Thyroid gland (tissue), 4 donors: ENCODE measurements at places on chromosomes 4 and X. TPM values are rescaled to one million over a fixed set of nuclear protein-coding genes. Genes with fewer than 3 reads are reported as not detected.
A peak's percentile ranks its signal among the peaks of the same experiment; 100 is the strongest.

CXCL3 gene
- total RNA-seq = 0.59 TPM

RHOXF1 gene
- total RNA-seq = not detected

TLR1 gene
- total RNA-seq = 6.5 TPM

NKAP gene
- total RNA-seq = 7.7 TPM

CCDC110 gene
- 12.1 TPM for total RNA-seq

MAGEB10 gene
- not detected for total RNA-seq

DCHS2 gene
- total RNA-seq = 0.40 TPM

CXorf49 gene
- not detected for total RNA-seq

PIR gene
- total RNA-seq = 47.7 TPM

DNA sequence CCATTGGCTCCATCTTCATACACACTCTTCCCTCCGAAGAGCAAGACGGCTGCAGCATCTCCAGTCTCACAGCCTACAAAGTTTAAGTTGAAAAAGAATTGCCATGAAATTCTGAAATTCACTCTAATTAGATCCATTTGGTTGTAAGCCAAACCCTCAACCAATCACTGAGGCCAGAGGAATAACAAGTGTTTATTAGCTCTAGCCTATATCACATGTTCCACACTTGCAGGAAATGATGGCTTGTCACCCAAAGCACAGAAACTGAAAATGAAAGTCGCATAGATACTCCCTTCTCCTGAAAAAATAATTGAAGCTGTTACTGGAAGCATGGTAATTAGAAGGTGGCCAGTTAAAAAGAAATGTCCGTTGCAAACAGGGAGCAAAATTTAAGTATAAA, 1071.8 kb downstream of the CCSER1 start:
- no peak for DNase-seq
- no peaks in the 10 kb centered on the region for H3K4me1 ChIP-seq
- H3K27ac ChIP-seq = no peak overlapping the region
- no peaks in the 10 kb centered on the region for H3K36me3 ChIP-seq
- no peaks in the 10 kb centered on the region for H3K27me3 ChIP-seq

GRCh38 chrX:133415276-133416105, at the start of gene GPC4:
Gene GPC4, minus strand, starts transcription at chrX:133415489. Its CDS starts 524 bp downstream, at chrX:133414965.
- peak within 1 kb of the TSS; percentile 9 for H3K27ac ChIP-seq
- no peaks in the 10 kb centered on the region for H3K36me3 ChIP-seq
- no peaks in the 10 kb centered on the region for H3K27me3 ChIP-seq
- H3K4me3 ChIP-seq = peak within 1 kb of the TSS; percentile 26
- peak; percentile 77 for DNase-seq

DNA sequence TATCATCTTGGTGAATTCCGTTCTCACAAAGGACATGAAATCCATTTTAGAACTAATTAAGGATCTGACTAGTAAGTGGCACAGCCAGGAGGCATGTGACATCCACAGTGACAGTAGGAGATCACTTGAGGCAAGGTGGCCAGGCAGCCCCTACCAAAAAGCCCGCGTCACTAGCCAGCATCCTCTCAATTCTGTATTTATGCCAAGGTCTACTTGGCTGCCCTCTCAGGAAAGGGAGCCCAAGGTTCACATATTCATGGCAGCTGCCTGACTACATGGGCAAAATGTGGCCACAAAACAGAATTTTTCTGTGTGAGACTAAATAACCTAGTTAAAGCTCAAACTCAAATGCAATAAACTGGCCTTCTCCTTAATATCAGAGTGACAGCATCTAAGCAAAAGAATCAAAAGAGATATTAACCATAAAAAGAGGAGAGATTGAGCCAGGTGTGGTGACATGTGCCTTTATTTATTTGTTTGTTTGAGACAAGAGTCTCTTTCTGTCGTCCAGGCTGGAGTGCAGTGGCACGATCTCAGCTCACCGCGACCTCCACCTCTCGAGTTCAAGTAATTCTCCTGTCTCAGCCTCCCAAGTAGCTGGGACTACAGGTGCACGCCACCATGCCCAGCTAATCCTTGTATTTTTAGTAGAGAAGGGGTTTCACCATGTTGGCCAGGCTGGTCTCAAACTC, 51.5 kb downstream of the SLC9A7 start:
- DNase-seq = no peak
- no peak overlapping the region for H3K27ac ChIP-seq
- H3K4me1 ChIP-seq = no peaks in the 10 kb centered on the region
- H3K4me3 ChIP-seq = no peak overlapping the region
- H3K27me3 ChIP-seq = no peaks in the 10 kb centered on the region
- H3K36me3 ChIP-seq = no peaks in the 10 kb centered on the region

- H3K4me1 ChIP-seq = no peaks in the 10 kb centered on the region
- H3K36me3 ChIP-seq = no peaks in the 10 kb centered on the region
- no peak for DNase-seq
- no peak overlapping the region for H3K27ac ChIP-seq
- no peak overlapping the region for H3K4me3 ChIP-seq
- H3K27me3 ChIP-seq = no peaks in the 10 kb centered on the region
Measured at GRCh38 chr4:18103876-18104605, 82.5 kb upstream of the LCORL start.

GRCh38 chrX:1582686-1583437, 8.5 kb upstream of the AKAP17A start:
- no peaks in the 10 kb centered on the region for H3K4me1 ChIP-seq
- no peak overlapping the region for H3K4me3 ChIP-seq
- DNase-seq = no peak
- H3K27me3 ChIP-seq = no peaks in the 10 kb centered on the region
- no peaks in the 10 kb centered on the region for H3K36me3 ChIP-seq
- H3K27ac ChIP-seq = no peak overlapping the region

- H3K4me3 ChIP-seq = no peak overlapping the region
- no peaks in the 10 kb centered on the region for H3K27me3 ChIP-seq
- no peak overlapping the region for H3K27ac ChIP-seq
- H3K4me1 ChIP-seq = no peaks in the 10 kb centered on the region
Measured at GRCh38 chr4:121676345-121677075, 20.3 kb downstream of the ANXA5 start.

DNA sequence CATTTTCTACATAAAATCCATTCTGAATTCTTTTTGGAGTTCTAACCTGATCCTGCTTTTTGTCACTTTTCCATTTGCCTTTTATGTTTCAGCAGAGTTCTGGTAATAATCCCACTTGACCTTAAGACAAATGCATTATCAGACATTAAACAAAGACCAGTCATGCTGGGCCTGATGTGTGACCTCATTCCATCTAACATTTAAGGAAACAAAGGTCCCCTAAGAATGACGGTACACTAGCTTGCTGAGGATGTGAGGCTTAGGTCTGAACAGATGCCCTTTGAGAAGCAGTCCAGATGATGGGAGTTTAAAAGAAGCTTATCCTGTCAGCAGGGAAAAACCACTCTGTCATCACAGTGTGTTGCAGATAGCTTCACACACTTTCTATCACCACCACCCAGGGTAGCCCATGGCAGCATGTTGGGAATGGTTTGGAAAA, 38.1 kb upstream of the PDE5A start:
- H3K36me3 ChIP-seq = no peaks in the 10 kb centered on the region
- DNase-seq = no peak
- no peak overlapping the region for H3K27ac ChIP-seq
- no peak overlapping the region for H3K4me3 ChIP-seq
- no peaks in the 10 kb centered on the region for H3K27me3 ChIP-seq

GRCh38 chrX:49067285-49068120, 6.3 kb downstream of the PRAF2 start:
- H3K27me3 ChIP-seq = no peaks in the 10 kb centered on the region
- H3K27ac ChIP-seq = no peak overlapping the region
- no peaks in the 10 kb centered on the region for H3K36me3 ChIP-seq
- H3K4me3 ChIP-seq = no peak overlapping the region

- no peaks in the 10 kb centered on the region for H3K36me3 ChIP-seq
- H3K4me3 ChIP-seq = no peak overlapping the region
- no peak overlapping the region for H3K27ac ChIP-seq
- no peaks in the 10 kb centered on the region for H3K27me3 ChIP-seq
- no peaks in the 10 kb centered on the region for H3K4me1 ChIP-seq
Measured at GRCh38 chr4:98710831-98711230, 52.4 kb upstream of the TSPAN5 start.

- H3K27ac ChIP-seq = no peak overlapping the region
- no peak for DNase-seq
- no peaks in the 10 kb centered on the region for H3K36me3 ChIP-seq
- no peaks in the 10 kb centered on the region for H3K4me1 ChIP-seq
- H3K27me3 ChIP-seq = no peaks in the 10 kb centered on the region
Measured at GRCh38 chrX:101642093-101642492, 17.6 kb downstream of the ARMCX2 start.
